Stimulated activated CD4-positive, alpha-beta T cell treated with anti-CD3 and anti-CD28 coated beads, Interleukin-4, amount 100 ng/mL, for 1 hour (primary cell): ENCODE measurements at places on chromosomes 1 and 21.

DNA sequence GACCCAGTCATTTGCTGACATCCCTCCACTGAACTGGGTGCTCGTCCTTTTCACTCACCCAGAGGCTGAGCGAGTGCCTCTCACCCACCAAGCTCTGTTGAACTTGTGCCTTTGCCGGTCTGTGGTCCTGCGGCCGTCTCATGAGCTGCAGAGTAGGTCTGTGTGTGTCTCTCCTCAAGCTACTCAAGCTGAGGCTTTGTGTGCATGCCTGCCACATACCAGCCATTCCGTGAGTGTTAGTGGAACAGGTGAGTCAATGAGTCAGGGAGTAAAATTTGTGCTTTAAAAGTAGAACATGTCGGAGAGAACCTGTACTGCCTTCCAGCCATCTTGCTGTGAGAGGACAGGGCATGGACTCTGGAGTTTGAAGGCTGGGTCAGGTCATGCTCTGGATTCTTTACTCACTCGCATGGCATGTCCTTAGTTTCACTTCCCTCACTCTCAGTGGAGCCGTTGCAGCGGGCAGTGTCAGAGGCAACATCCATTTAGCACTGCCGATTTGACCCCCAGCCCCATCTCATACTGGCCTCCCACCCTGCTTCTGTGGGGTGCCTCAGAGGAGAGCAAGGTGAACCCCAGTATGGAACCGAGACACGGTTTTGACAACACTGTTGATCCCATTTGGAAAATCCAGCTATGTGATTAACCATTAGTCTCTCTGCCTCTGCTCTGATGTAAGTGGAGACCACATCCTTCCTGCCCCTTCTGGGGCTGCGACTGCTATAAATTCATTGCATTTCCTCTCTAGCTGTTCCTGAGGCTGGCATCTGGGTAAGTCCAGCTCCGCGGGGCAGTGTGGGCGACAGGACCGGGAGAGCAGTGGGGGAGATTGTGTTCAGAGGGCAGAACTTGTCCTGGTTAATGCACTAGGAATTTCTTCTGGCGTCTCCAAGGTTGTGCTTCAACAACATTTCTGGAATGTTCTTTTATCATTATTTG lies at the start of gene NLRP3:
TSS of gene NLRP3 (plus strand) at position 751 of the 939 bp plus-strand sequence. CDS start 2,628 bp downstream, outside the sequence.
- peak; percentile 12 for DNase-seq

DNA sequence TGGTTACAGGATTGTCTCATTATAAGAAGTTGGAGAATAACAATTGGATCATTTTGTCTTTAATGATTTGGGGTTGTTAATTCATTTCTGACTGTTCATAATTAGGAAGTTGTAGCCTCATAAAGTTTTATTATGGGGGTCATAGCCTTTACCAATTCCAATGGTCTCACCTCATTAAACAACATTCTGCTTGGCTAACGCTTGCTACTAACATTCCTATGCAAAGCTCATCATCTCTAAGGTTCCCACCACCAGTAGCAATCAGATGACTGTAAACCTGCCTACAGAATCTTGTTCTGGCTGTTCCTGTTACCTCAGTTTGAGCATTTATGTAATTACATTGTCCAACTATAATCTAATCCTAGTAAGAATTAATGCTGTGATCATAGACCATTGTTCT lies 60.2 kb downstream of the ODF2L start:
- DNase-seq: no peak

DNA sequence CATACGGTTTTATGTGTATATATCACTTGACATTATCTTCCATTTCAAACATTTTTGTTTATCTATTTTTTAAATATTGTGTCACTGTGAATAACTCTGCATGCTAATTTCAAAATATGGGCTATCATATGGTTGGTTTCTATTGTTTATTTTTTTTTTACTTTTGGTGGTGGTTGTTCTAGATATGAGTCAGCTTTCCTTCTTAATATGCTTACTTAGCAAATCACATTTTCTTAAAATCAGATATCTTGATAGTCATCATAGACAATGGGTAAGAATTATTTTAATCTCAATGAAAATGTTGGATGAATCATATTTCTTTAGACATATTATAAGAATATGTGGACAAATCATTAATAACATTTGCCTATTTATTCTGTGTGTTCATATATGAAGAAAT lies 881.5 kb downstream of the BRINP3 start:
- no peak for DNase-seq

DNA sequence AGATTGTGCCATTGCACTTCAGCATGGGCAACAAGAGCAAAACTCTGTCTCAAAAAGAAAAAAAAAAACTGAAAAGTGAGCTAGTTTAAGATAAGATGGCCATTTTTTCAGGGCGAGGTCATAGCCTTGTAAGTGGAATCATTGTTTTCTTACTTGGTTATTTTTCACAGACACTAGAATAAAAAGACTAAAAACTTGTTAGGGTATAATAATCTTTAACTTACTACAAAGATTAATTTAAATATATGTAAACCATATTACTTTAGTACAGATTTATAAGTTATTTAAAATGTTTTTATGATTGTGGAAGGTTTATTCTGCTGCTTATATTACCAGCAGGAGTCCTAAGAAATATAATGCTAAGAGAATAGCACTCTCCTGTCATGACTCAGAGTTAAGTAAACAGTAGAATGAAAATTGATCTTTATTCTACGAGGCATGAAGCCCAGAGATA lies 23.5 kb downstream of the ANGPTL1 start:
- no peak for DNase-seq

DNA sequence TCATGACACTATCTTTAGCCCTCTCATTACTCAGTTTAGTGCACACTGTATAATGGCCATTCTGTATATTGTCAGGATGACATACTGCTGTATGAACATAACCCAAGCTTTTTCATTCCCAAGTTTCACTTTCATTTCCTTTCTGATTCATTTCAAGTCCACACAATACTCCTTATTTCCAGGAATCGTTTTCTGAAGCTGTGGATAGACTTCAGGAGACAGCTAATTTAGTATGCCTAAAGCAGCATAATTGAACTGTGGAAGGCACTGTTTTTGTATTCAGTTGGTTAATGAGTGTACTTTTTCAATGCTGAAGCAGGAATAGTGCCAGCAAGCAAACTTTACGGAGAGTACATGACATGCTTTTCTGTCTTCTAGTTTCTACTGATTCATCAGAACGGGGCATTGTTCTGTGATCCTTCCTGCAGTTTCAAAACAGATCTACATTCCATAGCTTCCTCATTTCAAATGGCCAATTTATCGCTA lies 578.5 kb upstream of the ZP4 start:
- DNase-seq: no peak

DNA sequence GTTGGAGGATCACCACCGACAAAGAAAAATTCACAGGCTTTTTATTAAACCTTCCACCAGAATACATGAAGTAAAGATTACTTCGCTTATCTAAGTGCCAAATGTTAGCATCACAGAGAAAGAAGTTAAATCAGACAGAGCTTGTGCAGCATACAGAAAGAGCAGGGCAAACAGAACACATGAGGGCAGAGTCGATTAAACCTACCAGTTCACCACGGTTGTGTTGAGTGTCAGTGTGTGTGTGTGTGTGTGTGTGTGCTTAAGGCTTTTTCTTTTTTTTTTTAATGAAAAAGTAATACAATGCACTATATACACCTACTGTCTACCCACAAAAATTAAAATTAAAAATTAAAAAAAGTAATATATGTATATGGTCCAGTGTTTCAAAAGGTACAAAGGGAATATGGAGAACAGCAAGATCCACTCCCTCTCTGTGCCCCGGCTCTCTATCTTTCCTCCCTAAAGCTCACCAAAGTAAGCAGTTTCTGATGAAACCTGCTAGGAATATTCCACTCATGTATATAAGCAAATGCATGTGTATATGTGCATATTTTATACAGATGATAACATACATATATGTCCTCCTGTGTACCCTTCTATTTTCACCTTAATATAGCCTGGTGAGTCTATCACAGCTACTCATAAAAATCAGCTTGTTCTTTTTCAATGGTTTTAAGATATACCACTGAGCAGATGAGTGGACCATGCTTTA lies 17.7 kb downstream of the YIPF1 start:
- DNase-seq: no peak

GRCh38 chr1:185353124-185353523 lies 36.1 kb upstream of the IVNS1ABP start:
- no peak for DNase-seq

DNA sequence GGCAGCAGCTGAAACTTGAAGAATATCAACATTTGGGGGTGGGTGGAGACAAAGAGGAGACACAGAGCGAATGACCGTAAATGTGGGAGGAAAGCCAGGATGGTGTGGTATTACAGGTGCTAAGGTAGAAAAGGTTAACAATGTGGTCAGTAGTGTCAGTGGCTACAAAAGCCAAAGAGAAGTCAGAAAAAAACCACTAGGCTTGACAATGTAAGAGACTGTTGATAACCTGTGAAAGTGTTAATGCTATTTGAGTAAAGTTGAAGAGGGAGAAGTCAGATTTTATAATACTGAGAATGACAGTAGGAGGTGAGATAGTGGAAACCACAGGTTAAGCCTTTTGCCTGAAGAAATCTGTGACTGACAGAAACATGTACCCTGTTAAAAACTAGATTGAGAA lies 120.8 kb downstream of the CLEC20A start:
- no peak for DNase-seq

DNA sequence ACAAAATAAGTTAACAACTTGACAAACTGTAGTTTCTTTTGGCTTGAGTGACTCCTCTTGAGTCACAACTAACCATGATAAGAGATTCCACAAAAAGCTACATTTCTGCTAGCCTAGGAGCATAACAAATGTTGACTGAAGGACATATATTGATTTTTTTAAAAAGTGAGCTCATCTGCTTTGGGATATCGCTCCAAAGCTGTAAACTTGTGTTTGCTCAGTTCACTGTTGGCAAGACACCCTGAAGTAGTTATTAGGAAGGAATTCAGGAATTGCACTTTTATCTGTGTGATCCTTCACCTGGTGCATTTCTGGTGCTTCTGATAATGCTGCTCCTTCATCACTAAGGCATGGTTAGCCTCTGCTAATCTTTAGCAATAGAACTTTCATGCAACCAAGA lies 23.7 kb downstream of the RWDD3 start:
- DNase-seq: no peak

- DNase-seq: no peak
Observed at GRCh38 chr1:3857791-3858129, 484 bp downstream of the DFFB start.

- DNase-seq: no peak
Observed at GRCh38 chr1:147502760-147503159, 38.5 kb upstream of the BCL9 start.

DNA sequence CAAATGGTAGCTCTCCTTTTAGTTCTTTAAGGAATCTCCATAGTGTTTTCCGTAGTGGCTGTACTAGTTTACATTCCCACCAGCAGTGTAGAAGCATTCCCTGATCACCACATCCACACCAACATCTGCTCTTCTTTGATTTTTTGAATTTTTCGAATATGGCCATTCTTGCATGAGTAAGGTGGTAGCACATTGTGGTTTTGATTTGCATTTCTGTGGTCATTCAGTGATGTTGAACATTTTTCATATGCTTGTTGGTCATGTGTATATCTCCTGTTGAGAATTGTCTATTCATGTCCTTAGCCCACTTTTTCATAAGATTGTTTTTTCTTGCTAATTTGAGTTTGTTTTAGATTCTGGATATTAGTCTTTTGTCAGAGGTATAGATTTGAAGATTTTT lies 84.6 kb upstream of the B3GALT2 start:
- no peak for DNase-seq

DNA sequence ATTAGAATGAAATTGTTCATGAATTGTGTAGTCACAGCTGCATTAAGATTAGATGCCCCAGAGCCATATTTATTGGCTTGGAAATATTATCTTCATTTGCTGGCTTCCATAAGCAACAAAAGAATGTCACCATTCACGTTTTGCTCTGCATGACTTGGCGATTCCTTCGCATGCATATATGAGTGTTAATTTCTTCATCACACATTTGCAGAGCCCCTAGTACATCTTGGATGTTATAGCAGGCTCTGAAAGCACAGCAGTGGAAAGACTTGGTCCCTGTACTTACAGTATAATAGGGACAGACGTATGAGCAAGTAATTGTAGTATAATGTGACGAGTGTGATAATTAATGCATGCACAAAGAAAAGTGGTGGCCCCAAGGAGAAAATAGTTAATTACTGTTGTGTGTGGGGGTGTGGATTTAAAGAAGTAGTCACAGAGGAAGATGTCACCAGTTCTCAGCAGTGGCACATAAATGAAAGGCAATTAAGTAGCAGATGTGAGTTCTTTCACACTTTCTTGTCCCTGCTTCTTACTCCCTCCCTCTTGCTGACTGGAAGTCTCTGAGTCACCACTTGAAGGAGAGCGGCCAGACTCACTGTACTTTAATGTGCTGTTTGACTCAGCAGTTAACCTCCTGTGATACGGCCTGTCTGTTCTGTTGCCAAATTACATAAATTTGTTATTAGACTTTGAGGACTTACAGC lies 21.0 kb downstream of the S100A10 start:
- DNase-seq: peak; percentile 11

DNA sequence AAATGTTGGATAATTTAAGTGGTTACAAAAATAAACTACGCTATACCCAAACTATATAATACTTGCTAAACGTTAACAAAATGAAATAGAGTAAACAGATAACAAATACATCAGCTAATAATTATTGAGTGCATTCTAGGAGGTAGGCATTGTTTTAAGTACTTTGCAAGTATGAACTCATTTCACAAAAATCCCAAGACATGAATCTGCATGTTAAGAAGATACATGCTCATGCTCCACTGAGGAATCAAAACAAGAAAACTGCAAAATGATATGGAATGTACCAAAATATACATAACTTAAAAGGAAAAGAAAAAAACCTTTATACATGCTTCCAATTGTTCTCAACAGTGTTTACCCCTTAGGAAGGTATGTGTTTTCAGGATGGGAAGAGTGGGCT lies 2.5 kb downstream of the FRRS1 start:
- no peak for DNase-seq

DNA sequence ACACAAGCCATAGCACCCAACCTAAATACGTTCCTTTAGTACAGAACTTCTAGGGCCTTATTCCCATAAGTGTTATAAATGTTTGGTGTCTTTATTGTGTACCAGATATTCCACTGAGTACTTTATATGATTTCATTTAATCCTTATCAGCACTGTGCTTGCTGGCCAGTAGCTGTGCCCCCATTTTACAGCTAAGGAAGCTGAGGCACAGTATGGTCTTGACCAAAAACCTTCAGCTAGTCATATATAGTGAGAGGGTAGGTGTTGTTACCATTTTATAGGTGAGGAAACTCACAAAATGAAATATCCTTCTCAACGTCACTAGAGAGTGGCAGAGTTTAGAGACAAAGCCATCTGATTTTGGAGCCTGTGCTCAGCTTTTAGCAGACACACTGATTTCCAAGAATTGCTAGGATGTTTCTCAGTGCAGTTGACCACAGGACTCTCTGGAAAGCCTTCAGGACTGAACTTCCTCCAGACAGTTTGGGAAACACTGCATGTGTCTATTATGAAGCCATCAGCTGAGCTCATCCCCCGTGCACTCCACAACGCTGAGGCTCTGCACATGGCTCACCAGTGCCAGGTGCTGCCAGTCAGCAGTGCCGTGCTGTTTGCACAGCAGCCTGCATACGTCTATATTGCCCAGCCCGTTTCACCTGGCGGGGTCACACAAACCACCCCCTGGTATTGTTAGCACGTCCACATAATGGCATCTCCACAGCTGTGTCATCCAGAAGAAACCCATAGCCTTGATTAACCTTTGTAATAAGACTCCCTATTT lies 15.4 kb downstream of the NPPA start:
- DNase-seq: no peak
